ENCODE measurements at places on chromosomes 1 and 21.
A peak's percentile ranks its signal among the peaks of the same experiment; 100 is the strongest.

- no peak for DNase-seq
Measured at GRCh38 chr1:216805233-216805632, 82.0 kb upstream of the ESRRG start.

- DNase-seq, result no peak
Measured at GRCh38 chr1:105793536-105794146, 1262.8 kb upstream of the PRMT6 start.

DNA sequence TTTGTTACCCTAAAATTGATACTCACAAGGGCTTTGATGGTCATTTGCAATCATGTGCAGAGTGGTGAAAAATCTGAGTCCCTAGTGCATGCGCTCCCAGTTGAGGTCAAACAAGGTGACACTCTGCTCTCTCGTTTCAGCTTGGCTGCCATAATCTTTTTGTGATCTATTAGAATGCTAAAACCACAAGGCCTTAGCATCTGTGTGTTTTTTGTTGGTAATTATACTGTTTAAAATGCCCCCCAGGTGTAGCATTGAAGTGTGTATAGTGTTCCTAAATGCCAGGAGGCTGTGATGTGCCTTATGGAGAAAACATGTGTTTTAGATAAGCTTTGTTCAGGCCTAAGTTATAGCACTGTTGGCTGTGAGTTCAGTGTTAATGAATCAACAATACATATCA lies 89.3 kb downstream of the PLD5 start:
- no peak for DNase-seq

GRCh38 chr1:18447509-18448220 lies 33.1 kb upstream of the KLHDC7A start:
- DNase-seq, result no peak

DNA sequence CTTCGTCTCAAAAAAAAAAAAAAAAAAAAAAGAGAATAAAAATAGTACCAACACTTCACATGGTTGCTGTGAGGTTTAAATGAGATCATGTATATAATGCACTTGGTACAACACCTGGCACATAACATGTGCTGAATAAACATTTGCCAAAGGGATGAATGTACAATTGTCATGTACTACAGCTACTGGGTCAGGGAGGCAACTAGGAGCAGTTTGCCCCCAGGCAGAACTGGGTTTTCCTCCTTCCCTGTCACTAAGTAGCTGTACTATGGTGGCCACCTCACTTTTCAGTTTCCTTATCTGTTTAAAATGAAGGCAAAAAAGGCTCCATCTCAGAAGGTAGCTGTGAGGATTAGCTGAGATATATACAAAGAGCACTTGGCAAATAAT lies 11.5 kb downstream of the AK2 start:
- DNase-seq, result no peak

- no peak for DNase-seq
Measured at GRCh38 chr21:41973861-41974751, 20.3 kb upstream of the C2CD2 start.

DNA sequence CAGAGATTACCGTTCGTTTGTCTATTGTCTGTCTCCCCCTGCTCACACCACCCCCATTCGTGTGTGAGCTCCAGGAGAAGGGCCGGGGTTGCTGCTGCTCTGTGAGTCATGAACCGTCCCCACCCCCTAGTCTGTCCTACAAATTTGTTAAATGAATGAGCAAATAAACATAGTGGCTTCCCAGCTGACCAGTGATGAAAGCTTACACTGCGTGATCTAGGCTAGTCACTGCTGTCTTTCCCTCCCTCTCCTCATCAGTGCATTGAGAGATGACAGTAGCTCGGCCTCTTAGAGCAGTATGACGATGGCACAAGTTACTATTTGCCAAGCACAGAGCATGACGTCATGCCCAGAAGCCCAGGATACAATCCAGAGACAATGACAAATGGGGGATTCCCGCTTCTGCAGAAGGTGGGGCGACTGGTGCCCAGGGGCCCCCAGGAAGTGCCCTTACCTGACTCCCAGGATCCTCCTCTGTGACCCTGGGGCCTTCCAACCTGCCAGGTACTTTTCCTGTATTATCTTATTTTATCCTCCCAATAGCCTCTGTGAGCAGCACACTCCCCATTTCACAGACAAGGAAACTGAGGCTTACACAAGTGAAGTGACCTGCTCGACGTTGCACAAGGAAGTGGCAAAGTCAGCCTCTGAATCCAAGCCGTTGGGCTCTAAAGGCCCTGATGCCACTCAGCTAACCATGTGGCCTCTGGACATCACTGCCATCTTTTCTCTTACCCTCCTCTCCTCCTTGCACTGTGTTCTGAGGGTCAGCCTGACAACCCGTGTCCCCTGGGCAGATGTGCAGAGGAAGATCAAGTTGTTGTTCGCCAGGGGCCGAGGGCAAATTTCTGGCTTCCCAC lies 8.6 kb upstream of the EPHA2 start:
- no peak for DNase-seq

- no peak for DNase-seq
Measured at GRCh38 chr1:3890389-3891328, 9.4 kb downstream of the C1orf174 start.

DNA sequence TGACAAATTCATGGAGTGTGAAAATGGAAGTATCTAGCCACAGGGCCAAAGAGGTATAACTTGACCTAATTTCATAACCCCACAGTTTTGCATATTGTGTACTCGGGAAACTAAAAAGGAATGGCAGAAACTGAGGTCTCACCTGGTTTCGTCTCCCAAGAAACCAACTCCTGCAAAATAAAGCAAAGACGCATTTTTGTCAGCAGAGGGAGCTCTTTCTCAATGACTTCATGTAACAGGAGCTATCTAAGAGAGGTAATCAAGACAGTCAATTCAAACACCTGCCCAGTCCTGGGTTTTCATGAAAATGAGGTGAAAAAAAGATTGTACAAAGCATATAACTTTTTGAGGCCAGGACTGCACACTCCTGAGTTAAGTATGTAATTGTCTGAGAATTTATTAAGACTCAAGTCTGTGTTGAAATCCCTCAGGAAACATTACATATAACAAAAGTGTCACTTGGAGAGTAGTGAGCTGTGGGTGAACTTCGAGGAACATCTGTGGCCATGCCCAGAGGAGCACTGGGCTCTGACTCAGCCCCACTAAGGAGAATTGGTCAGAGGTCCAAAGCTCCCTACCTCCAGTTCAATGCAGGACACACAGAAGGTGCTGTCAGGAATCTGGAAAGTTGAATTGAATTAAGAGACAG lies 17.6 kb downstream of the FCRL4 start:
- peak; percentile 9 for DNase-seq

DNA sequence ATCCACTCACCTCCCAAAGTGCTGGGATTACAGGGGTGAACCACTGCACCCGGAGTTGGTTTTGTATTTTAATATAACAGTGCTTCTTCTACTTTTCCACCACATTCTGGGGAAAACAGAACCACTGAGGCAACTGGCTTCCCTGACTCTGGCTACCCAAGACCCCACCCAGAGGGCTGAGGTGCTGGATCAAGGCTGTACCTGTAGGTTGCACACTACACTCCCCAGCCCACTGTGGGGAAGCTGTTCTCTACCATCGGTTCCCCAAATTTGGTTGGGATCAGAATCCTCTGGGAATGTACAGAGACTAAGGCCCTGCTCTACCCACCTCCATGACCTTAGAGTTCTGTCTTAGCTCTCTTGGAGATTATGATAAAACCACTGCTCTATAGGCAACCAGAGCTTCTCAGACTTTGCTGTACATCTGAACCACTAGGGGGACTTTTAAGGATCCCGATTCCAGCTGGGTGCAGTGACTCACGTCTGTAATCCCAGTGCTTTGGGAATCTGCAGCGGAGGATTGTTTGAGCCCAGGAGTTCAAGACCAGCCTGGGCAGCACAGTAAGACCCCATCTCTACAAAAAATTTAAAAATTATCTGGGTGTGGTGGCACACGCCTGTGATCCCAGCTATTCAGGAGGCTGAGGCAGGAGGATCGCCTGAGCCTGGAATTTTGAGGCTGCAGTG lies 51.6 kb downstream of the GNG4 start:
- DNase-seq, result no peak

- DNase-seq, result no peak
Measured at GRCh38 chr1:237411621-237412020, 369.6 kb downstream of the RYR2 start.

DNA sequence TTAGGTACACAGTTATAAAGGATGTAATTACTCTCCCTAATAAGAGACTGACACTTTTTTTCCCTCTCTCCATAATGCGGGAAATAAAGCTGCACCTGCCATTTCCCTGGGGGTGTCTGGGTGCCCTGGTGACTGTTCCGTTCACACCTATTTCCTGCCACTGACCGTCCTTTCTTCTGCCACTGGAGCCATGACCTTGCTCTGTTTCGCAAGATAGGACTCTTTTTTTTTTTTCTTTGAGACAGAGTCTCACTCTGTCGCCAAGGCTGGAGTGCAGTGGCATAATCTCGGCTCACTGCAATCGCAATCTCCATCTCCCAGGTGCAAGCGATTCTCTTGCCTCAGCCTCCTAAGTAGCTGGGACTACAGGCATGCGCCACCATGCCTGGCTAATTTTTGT lies 66.1 kb upstream of the SERBP1 start:
- DNase-seq, result no peak

GRCh38 chr1:26910343-26911160 lies 3.2 kb downstream of the NR0B2 start:
- DNase-seq, result no peak

DNA sequence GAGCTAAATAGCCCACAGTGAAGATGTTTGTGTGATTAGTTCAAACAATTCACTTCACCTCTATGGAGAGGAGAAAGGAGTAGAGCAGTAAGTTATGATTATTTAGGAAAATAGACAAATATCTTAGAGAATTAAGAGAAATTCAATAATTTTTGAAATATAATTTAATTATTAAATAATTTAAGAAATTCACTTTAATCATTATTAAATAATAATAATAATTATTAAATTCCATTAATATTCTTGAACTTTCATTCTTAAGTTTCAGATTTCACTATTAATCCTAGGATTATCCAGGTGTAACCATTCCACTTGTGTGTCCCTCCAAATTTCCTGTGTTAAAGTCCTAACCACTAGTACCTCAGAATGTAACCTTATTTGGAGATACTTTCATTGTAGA lies 58.9 kb upstream of the RGS18 start:
- DNase-seq, result no peak

DNA sequence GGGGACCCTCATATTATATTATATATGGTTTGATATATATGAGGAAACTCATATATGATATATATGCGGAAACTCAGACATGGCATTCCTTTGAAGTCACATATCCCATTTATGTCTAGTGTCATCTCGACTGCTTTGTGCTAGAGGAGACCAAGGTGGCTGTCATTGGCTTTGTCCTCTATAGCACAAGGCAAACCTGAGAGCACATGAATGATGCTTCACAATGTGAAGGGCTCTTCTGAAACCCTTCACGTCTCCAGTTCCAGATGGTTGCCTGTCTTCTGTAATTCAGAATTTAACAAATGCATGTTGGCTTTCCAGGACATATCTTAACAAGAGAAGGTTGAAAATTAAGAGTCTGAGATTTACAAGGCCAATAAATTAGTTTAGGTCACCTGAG lies 303.6 kb downstream of the BARHL2 start:
- DNase-seq, result no peak

- DNase-seq, result no peak
Measured at GRCh38 chr1:203638950-203639349, 12.3 kb downstream of the ATP2B4 start.

DNA sequence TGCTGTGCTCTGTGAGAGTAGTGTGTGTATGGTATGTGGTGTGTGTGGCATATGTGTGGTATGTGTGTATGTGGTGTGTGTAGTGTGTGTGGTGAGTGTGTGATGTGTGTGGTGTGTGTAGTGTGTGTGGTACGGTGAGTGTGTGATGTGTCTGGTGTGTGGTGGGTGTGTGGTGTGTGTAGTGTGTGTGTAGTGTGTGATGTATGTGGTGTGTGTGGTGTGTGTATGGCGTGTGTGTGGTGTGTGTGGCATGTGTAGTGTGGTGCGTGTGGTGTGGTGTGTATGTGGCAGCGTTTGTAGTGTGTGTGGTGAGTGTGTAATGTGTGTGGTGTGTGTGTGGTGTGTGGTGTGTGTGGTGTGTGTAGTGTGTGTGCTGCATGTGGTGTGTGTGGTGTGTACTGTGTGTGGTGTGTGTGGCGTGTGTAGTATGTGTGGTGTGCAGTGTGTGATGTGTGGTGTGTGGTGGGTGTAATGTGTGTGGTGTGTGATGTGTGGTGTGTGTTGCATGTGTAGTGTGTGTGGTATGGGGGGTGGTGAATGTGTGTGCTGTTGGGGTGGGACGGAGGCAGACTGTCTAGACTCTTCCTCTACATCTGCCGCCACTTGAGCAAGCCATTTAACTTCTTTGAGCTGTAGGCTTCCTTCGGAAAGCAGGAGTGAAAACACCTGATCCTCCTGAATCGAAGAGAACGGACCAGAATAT lies 33.5 kb downstream of the GPA33 start:
- no peak for DNase-seq

GRCh38 chr1:10431070-10431730 lies 967 bp downstream of the CENPS start:
- DNase-seq, result peak; percentile 9

DNA sequence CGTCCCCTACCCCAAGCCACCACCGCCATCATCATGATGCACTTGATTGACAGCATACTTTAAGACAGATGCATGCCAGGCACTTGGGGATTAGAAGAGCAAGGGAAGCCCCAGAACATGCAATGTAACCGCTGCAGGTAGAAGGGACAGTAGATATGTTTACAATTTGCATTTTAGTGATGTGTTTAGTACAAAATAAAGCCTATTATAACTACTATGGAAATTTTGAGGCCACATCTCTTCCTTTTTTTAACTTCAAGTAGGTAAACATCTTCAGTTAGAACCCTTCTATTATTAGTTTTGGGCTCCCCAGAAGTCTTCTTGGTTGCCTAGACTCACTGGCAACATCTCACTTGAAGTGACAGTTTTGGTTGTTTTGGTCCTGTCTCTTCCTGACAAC lies 25.3 kb downstream of the CR1L start:
- no peak for DNase-seq

GRCh38 chr1:167168424-167168823 lies 52.3 kb upstream of the POU2F1 start:
- DNase-seq, result no peak

GRCh38 chr1:206469411-206469932 lies 804 bp upstream of the IKBKE start:
- DNase-seq, result no peak

DNA sequence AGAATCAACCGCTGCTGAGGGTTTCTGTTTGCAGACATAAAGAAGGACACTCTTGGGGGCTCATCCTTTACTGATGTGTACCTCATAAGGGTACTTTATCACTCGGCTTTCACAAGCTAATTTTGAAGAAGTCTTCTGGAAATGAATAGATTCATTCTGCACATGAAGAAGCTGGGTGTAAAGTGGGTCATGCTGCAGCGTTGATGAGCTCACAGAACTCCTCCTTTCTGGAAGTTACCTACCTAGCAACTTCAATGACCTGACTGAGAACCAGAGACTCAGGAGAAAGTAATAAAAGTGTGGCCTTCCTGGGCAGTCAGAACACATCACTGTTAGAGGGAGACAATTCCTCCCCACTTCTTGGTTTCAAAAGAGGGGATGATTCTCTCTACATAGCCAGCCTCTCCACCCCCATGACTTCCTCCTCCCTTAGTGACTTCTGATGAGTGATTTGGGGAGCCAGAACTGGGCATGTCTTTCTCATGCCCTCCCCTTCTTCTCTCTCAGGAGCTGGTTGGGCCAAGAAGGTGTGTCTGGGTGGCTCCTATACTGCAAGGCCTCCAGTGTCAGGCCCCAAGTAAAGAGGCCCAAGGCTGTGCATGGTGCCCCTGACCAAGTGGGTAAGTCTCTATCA lies 27.0 kb downstream of the PCNX2 start:
- no peak for DNase-seq

Measured in stimulated activated CD4-positive, alpha-beta T cell treated with anti-CD3 and anti-CD28 coated beads, Interleukin-12 subunit alpha, Interleukin-12 subunit beta, amount 100 ng/mL, for 48 hours (primary cell).